ENCODE measurements at places on chromosomes 5 and 9. TPM values are rescaled to one million over a fixed set of nuclear protein-coding genes. Genes with fewer than 3 reads are reported as not detected.

- DNase-seq = peak; percentile 9
Observed at GRCh38 chr5:21774801-21775200, 1078.3 kb downstream of the CDH12 start.

- peak; percentile 49 for DNase-seq
Observed at GRCh38 chr9:113558632-113559502, 95.3 kb downstream of the RGS3 start.

ITGA2 gene
- polyA plus RNA-seq = 6.7 TPM

GRCh38 chr9:132670457-132671391, at the start of gene GTF3C4:
GTF3C4 (plus strand) TSS chr9:132670464; CDS start chr9:132670599, 135 bp downstream.
- peak; percentile 40 for DNase-seq

- DNase-seq = no peak
Observed at GRCh38 chr5:170311511-170312300, 14.1 kb upstream of the LCP2 start.

RNF183 gene
- 0.11 TPM for polyA plus RNA-seq
